ENCODE measurements at places on chromosomes 4 and X. TPM values are rescaled to one million over a fixed set of nuclear protein-coding genes. Genes with fewer than 3 reads are reported as not detected.

GRCh38 chrX:15293451-15293850 lies 22.0 kb downstream of the ASB11 start:
- H3K4me1 ChIP-seq = no peaks in the 10 kb centered on the region
- DNase-seq = no peak
- H3K27ac ChIP-seq = no peak overlapping the region
- H3K36me3 ChIP-seq = no peaks in the 10 kb centered on the region
- peaks cover 1% of the 10 kb centered on the region for H3K27me3 ChIP-seq

GRCh38 chrX:3371163-3371562 lies 24.7 kb upstream of the MXRA5 start:
- H3K4me1 ChIP-seq = no peaks in the 10 kb centered on the region
- no peak overlapping the region for H3K4me3 ChIP-seq
- H3K27me3 ChIP-seq = no peaks in the 10 kb centered on the region
- H3K27ac ChIP-seq = no peak overlapping the region

DNA sequence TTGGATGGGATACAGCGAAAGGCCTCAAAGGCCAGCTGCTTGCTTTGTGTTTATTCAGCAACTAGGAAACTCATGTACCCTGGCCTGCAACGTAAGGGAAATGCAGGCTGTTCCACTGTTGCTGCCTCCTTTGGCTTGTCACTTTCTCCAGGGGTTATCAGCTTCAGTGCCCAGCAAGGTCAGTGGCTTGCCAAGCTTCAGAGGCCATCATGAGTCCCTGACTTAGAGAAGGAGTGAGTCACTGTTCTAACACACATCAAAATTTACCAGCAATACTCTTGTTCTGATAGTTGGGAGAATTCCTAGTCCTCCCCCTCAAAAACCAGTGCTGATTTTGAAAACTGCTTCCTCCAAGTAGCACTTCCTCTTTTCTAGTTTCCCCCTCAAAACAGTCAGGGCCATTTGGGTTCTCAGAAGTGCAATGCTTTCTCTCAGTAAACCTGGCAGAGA lies 250.8 kb downstream of the ARHGAP24 start:
- H3K27me3 ChIP-seq = no peaks in the 10 kb centered on the region
- H3K4me3 ChIP-seq = no peak overlapping the region
- H3K4me1 ChIP-seq = no peaks in the 10 kb centered on the region
- H3K36me3 ChIP-seq = no peaks in the 10 kb centered on the region
- no peak for DNase-seq

DNA sequence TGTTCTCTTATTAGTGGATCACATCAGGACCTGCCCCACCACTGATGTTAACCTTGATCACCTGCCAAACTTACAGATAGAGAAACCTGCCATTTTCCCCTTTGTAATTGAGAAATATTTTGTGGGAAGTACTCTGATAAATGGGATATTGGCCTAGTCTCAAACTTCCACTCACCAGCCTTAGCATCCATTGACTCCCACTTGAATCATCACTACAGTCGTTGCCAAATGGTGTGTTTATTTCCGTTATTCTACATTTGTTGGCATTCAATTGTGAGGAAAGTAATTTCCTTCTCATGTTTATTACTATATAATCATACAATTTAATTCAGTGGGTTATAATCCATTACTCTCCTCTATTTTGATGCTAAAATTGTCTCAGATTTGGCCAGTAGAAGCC lies 156.4 kb upstream of the CXCL13 start:
- H3K36me3 ChIP-seq = no peaks in the 10 kb centered on the region
- DNase-seq = no peak
- H3K4me3 ChIP-seq = no peak overlapping the region
- no peaks in the 10 kb centered on the region for H3K4me1 ChIP-seq
- H3K27ac ChIP-seq = no peak overlapping the region

- no peak overlapping the region for H3K4me3 ChIP-seq
- peaks cover 7% of the 10 kb centered on the region for H3K27me3 ChIP-seq
- H3K4me1 ChIP-seq = no peaks in the 10 kb centered on the region
- H3K27ac ChIP-seq = no peak overlapping the region
These were observed 35.3 kb upstream of the GPM6B start for GRCh38 chrX:13852001-13852695.

- H3K36me3 ChIP-seq = no peaks in the 10 kb centered on the region
- no peak overlapping the region for H3K27ac ChIP-seq
- H3K27me3 ChIP-seq = no peaks in the 10 kb centered on the region
- H3K4me1 ChIP-seq = no peaks in the 10 kb centered on the region
These were observed 32.0 kb downstream of the LIMCH1 start for GRCh38 chr4:41569961-41570360.

GRCh38 chr4:161291222-161291621 lies 872.6 kb downstream of the FSTL5 start:
- DNase-seq = no peak
- H3K4me3 ChIP-seq = no peak overlapping the region
- no peaks in the 10 kb centered on the region for H3K27me3 ChIP-seq
- H3K36me3 ChIP-seq = no peaks in the 10 kb centered on the region
- no peak overlapping the region for H3K27ac ChIP-seq
- H3K4me1 ChIP-seq = no peaks in the 10 kb centered on the region

- 0 out of 2 replicates have a peak, but pooled peaks cover 3% of the 10 kb centered on the region for H3K36me3 ChIP-seq
- H3K4me3 ChIP-seq = no peak overlapping the region
- DNase-seq = no peak
These were observed 139.6 kb downstream of the AMMECR1 start for GRCh38 chrX:110178179-110178865.

GRCh38 chr4:104728380-104729122 lies 233.9 kb upstream of the CXXC4 start:
- H3K4me1 ChIP-seq = no peaks in the 10 kb centered on the region
- H3K27me3 ChIP-seq = no peaks in the 10 kb centered on the region
- H3K4me3 ChIP-seq = no peak overlapping the region

DNA sequence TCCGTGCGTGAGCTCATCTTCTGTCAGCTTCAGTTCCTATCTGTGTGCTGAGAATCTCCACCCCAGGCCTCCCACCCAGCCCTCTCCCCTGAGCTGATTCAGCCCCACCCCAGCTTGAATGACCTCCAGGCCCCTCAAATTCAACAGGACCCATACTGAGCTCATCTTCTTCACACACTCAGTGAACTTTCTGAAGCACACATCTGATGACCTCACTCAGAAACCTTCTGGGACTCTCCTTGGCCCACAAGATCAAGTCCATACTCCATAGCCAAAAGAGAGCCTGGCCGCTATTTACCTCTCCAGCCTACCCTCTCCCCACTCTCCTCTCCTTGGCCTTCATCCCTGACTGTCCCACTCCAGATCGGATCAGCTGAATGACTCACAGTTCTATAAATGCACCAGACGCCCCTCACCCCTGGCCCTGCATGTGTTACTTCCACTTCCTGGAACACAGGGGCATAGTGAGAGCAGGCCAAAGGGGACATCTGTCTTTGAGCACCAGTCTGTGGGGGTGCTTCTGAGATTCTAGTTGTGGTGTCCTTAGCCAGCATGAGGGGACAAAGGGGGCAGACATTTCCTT lies 62.5 kb downstream of the PJA1 start:
- peaks cover 21% of the 10 kb centered on the region for H3K27me3 ChIP-seq
- no peak for DNase-seq
- H3K36me3 ChIP-seq = no peaks in the 10 kb centered on the region
- no peak overlapping the region for H3K4me3 ChIP-seq
- H3K27ac ChIP-seq = no peak overlapping the region

GRCh38 chr4:169397762-169398161 lies 127.0 kb upstream of the SH3RF1 start:
- H3K4me3 ChIP-seq = no peak overlapping the region
- H3K27ac ChIP-seq = no peak overlapping the region
- 0 out of 2 replicates have a peak, but pooled peaks cover 1% of the 10 kb centered on the region for H3K36me3 ChIP-seq
- H3K27me3 ChIP-seq = no peaks in the 10 kb centered on the region
- DNase-seq = peak; percentile 74

- peaks cover 10% of the 10 kb centered on the region for H3K4me1 ChIP-seq
- DNase-seq = peak; percentile 78
- no peaks in the 10 kb centered on the region for H3K27me3 ChIP-seq
- H3K4me3 ChIP-seq = no peak overlapping the region
- peaks cover 2% of the 10 kb centered on the region for H3K36me3 ChIP-seq
- H3K27ac ChIP-seq = no peak overlapping the region
These were observed 144.9 kb downstream of the STIM2 start for GRCh38 chr4:27005501-27005900.

ZIC3 gene
- polyA plus RNA-seq = not detected

HSFX3 gene
- polyA plus RNA-seq = not detected

HERC6 gene
- 0.39 TPM for polyA plus RNA-seq
